ENCODE measurements at places on chromosomes 6 and 20.

GRCh38 chr20:48380661-48381060 is 447.1 kb downstream of the PREX1 start:
- DNase-seq = no peak

- no peak for DNase-seq
Observed at GRCh38 chr6:68675548-68675947, 40.5 kb downstream of the ADGRB3 start.

DNA sequence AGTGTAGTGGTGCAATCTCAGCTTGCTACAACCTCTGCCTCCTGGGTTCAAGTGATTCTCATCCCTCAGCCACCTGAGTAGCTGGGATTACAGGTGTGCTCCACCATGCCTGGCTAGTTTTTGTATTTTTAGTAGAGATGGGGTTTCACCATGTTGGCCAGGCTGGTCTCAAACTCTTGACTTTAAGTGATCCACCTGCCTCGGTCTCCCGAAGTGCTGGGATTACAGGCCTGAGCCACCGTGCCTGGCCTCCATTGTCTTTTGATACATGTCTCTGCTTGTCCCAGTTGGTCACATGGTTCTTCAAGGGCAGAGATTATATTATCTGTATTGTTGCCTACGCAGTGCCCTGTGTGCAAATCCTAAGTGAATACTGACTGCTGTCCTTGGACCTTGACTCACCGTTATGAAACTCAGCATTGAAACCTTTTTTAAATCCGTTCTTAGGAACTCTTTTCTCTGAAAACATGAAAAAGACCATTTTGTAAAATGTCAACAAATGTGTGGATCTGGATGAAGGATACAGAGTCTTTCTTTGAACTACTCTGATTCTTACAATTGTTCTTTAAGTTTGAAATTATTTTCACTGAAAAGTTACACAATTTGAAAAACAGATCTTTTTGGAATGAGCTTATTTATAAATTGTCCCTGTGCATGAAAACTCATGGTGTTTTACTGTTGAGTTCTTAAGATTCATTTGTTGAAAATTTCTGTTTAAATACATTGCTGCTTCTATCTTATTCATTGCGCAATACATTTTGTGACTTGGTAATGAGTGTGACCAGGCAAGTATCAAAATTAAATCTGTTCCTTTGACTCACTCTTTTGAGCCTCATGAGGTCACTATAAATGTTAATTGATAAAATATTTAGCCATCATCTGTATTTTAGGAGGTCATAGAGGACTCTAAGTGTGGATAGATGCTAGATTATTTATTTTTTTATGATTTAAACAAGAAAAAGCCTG is 293.5 kb downstream of the UTRN start:
- no peak for DNase-seq

- DNase-seq = peak; percentile 58
Observed at GRCh38 chr6:36029464-36029863, 1.9 kb downstream of the MAPK14 start.

- no peak for DNase-seq
Observed at GRCh38 chr20:18688676-18689075, 100.8 kb downstream of the DTD1 start.

GRCh38 chr6:25100288-25100687 is 164.5 kb upstream of the RIPOR2 start:
- DNase-seq = no peak

- peak; percentile 57 for DNase-seq
Observed at GRCh38 chr6:52233975-52234823, 10.1 kb downstream of the IL17F start.

DNA sequence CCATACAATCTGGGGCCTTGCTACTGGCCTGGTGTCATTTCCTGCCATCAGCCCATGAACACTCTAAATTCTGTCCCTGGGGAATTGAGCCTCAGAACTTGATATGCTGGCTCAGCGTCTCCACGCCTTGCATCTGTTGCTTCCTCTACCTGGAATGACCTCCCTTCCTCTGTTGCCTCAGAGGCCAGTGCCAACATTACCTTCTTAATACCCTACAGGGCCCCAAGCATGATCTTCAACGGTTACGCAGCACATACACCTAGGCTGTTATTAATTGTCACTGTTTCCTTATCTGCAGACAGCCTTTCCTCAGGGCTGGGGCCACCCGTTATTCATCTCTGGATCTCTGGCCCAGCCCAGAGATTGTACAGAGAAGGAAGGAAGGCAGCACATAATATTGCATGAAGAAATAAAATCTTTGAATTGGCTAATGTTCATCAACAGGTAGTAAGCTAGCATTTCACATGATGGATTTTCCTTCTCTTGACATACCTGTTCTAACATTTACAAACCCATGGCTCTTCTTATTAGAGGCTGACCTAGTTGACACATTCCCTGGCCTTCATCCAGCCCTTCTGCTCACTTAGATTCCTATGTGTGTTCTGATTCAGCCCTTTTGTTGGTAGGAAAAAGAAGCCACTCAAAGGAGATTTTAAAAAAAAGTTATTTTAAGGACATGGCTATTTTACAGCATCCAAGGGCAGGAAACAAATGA is 8.4 kb upstream of the RNF182 start:
- DNase-seq = no peak

- DNase-seq = no peak
Observed at GRCh38 chr6:56891754-56892153, 63.2 kb upstream of the BEND6 start.

DNA sequence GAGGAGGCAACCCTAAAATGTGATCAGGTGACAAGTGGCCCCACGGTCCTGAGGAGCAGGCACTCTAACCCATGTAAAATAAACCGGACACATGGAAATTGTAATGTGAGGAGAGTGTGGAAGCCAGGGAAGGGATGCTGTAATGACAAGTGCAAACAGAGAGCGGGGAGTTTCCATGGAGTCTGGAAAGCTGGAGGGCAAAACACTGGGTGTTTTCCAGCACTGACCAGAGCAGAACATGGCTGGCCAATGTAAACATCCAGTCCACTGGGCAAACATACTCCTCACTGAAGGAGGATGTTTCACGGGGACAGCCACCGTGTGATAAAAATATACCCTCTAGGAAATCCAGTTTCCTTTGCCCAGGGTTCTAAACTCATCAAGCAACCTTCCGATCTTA is 219.0 kb upstream of the JARID2 start:
- no peak for DNase-seq

DNA sequence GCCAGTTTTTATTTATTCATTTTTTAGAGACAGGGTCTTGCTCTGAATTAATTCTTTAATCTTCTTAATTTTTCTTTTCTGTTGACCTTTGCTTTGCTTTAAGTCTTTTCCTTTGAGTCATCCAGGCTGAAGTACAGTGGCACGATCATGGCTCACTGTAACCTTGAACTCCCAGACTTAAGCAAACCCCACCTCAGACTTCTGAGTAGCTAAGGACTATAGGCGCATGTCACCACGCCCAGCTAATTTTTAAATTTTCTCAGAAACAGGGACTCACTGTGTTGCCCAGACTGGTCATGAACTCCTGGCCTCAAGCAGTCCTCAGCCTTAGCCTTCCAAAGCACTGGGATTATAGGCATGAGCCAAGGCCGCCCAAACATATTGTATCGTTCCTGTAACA is 71.3 kb upstream of the GNRH2 start:
- no peak for DNase-seq

DNA sequence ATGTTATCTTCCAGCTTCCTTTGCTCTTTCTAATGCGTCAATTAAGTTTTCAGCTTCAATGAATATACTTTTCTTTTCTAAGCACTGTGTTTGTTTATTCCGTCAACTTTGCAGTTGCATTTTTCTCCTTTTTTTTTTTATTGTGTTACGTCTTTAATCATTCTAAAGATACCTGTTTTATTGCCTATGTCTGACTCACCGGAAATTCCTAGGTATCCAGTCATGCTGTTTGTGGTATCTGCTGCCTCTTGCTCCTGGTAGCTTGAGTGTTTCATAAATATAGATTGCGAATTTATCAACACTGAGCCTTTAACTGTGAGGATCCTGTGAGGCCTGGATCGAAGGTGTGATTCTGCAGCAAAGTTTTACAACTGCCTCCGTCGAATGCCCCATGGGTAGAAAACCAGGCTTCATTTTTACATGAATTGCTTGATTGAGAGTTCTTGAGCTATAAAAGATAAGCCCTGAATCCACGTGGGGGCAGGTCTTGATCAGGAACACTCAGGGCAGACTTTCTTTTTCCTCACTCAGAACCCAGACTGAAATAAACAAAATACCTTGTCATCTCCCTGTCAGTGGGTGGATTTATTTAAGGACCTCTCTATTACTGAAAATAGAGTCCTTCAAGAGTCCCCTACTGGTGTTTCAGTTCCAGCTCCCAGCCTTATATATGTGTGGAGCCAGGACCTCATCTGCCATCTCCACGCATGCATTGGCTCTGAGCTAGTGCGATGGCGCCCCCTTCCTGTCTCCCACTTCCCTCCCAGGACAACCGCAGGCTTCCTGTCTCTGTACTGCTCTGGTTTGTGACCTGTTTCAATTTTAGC is 60.1 kb upstream of the LRRC1 start:
- peak; percentile 52 for DNase-seq

DNA sequence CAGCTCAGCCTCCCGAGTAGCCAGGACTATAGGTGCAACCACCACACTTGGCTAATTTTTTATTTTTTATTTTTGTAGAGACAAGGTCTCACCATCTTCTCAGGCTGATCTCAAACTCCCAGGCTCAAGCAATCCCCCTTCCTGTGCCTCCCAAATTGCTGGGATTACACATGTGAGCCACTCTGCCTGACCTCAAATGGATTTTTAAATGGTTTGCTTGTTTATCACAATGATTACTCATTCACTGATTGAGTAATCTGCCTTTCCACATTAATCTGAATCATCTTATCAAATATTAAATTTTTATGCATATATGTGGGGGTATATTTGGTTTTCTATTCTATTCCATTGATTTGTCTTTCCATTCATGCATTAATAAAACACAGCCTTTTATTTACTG is 9.4 kb upstream of the KHDC1L start:
- peak; percentile 56 for DNase-seq

- no peak for DNase-seq
Observed at GRCh38 chr6:131813991-131814390, 6.2 kb downstream of the ENPP1 start.

- no peak for DNase-seq
Observed at GRCh38 chr20:1757072-1757471, 99.5 kb upstream of the SIRPG start.

GRCh38 chr6:113258771-113259170 is 598.4 kb upstream of the MARCKS start:
- no peak for DNase-seq

- DNase-seq = no peak
Observed at GRCh38 chr6:3343089-3343883, 84.5 kb downstream of the PSMG4 start.

DNA sequence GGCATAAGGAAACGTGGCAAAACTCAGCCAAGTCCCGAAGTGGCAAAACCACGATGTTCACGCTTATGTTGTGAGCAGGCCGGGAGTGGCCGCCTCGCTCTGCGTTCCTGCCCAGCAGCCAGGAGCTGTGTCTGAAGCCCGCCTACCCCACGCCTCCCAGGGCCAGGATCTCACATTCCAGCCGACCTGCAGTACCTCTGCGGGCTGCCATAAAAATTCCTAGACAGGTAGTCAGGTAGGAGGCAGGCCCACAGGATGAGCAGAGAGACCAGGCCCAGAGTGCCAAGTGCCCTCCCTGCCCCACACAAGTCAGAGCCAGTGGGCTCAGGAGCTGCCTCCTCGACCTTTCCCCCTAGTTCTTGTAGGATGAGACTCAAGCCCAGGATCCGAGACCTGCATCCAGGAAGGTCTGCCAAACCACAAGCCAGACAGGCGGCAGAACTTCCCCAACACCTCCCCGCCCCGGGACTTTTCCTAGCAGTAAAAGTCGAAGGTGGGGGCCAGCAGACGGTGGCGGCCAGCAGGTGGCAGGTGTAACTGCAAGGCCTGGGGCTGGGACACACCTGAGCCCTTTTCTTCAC is 16.7 kb downstream of the PMEPA1 start:
- no peak for DNase-seq

- DNase-seq = no peak
Observed at GRCh38 chr6:134435814-134436280, 117.9 kb upstream of the SGK1 start.

DNA sequence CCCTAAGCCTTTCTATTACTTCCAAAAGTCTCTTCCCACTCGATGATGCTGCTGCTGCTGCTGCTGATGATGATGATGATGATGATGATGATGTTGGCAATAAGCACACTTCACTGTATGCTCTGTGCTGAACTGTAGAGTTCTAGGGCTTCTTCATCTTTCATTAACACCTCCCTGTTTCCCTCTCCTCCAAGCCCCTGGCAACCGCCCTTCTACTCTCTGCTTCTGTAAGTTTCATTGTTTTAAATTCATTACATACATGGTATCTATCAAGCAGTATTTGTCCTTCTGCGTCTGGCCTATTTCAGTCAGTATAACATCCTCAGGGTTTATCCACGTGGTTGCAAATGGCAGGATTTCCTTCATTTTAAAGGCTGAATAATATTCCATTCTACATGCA is 100.2 kb downstream of the THBS2 start:
- DNase-seq = no peak

DNA sequence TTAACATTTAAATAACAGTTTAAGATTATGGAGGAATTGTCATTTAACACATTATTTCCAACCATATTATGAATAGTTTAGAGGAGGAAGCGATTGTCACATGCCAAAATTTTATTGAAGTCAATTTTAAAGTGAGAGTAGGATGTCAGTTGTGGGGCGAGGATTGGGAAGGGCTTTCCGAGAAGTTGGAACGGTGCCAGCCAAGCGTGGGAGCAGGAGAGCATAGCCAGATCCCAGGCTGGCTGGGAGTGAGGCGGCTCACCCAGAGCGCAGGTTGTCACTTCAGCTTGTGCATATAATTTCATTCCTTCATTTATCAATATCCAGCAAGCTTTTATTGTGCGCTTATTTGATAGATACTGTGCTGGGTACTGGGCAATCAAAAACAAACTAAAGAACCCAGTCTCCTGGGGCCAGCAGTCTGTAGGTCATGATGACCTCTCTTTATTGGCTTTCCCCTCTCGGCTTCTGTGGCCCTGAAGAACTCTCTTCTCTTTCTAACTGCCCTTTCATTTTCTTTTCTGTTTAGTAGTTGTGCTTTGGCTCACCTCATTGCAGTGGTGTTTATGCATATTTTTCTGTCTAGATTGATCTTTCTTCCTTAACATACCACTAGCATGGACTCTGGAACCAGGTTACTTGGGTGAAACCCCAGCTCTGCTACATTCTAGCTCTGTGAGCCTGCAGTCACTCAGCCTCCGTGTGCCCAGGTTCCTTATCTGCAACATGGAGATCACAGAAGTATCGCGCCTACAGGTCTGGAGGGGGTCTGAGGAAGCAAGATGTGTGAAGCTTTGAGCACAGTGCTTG is 6.4 kb downstream of the CEP43 start:
- no peak for DNase-seq

DNA sequence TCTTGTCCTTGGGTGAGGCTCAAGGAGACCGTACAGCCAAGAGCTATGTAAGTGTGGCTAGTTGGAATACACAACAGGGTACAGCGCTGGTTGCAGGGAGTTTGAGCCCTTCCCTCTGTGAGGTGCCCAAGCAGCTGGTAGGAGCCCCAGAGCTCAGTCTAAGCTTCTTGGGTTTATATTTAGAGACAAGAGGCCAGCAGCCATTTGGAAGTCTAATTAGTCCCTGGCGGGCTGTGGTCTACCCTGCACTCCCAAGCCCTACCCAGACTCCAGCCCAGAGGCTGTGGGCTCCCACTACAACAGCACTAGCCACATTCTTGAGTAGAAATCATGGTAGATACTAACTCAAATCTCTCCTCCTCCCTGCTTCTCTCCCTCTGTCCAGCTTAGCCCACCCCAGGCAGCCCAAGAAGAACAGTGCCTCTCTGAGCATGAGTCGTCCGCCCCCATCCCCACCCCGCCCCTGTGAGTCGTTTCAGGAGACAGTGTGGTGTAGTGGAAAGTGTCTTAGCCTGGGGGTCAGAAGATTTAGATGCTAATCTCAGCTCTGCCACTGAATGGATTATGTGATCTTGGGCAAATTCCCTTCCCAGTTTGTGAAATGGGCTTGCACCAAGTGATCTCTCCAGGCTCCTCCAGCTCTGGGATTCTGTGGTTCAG is 37.8 kb downstream of the EIF2S2 start:
- DNase-seq = no peak
